Activated CD8-positive, alpha-beta T cell treated with anti-CD3 and anti-CD28 coated beads for 36 hours (primary cell): ENCODE measurements at places on chromosomes 5 and 9.

- DNase-seq, result no peak
Observed at GRCh38 chr5:107805166-107805565, 134.4 kb upstream of the EFNA5 start.

DNA sequence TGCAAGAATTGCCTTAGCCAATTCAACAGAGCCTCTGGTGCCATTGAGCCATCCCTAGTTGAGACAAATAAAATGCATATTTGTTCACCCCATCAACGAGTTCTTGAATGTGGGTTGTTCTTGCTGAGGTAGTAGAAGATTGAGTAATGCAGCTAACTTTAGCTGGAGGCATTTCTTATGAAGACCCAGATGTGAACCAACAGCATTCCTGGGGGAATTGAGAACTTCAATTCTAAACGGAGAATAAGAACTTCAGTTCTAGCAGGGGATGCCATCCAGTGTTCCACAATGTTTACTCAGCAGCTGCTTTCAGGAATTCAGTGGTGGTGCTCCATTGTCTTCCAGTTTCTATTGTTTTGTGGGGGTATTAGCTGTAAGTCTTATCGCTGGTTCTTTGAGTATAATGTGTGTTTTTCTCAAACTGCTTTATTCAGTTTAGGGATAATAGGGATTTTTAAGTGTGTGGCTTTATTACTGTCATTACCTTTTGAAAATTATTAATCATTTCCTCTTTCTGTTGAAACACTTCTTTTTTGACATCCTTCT, 1968.2 kb upstream of the NUDT12 start:
- DNase-seq, result no peak

- DNase-seq, result no peak
Observed at GRCh38 chr9:121780177-121781040, 129.0 kb downstream of the DAB2IP start.

DNA sequence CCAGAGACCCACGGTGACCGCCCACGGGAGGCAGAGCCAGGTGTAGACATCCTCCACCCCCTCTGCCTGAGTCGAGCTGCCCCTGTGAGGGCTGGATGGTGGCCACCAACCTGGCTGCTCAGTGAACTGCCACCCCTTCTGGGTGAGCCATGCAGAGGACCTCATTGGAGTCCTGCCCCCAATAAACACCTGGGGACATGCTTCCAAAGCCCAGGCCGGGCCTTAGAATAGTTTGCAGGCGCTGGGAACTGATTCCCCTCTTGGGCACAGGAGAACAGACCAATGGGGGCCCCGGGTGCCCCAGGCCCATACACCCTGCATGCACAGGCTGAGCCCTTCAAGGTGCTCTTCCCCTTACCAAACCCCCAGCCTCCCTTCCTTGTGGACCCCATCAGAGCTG, 38.1 kb upstream of the GFPT2 start:
- no peak for DNase-seq

GRCh38 chr5:151587796-151588555, 3.2 kb downstream of the FAT2 start:
- no peak for DNase-seq

GRCh38 chr5:35212122-35212982, 17.9 kb downstream of the PRLR start:
- no peak for DNase-seq

DNA sequence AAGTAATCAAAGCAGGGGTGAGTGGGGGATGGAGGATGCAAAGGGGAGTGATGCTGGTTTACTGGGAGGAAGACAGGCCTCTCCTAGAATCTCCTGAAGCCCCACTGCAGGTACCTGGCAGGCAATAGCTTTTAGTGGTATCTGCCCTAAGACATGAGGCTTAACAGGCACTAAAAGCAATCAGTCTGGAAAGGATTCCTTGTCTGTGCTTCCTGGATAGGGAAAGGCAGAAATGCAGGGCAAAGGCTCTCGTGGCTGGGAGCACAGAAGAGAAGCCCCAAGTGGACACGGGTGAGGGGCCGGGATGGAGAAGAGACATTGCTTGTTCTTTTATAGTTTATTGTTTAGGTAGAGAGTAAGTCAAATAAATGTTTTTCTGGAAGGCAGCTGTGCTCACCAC, 40.1 kb downstream of the CCNJL start:
- no peak for DNase-seq

DNA sequence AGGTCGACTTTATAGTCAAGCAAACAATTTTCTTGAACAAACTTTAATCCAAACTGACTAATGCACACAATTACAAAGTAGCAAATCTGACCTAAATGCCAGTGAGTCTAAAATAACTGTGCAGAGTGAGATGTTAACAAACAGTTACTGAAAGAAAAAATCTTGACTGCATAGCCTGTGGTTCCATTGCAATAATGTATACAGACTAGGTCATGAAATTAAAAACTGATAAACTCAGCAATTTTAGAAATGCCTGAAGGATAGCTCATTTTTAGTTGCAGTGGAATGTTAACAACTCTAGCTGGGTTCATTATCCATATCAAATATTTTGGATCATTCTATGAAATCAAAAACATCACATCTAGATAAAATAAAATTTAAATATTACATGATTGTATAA, 73.4 kb upstream of the CDH12 start:
- no peak for DNase-seq

- DNase-seq, result peak; percentile 86
Observed at GRCh38 chr5:55134053-55134722, 25.8 kb upstream of the GPX8 start.

GRCh38 chr5:60505373-60506171, 194.4 kb downstream of the DEPDC1B start:
- DNase-seq, result no peak

- no peak for DNase-seq
Observed at GRCh38 chr9:21836437-21837161, 34.2 kb downstream of the MTAP start.
